ENCODE measurements at places on chromosomes 11 and 22. TPM values are rescaled to one million over a fixed set of nuclear protein-coding genes. Genes with fewer than 3 reads are reported as not detected.
A peak's percentile ranks its signal among the peaks of the same experiment; 100 is the strongest.

RASD2 gene
- 0.16 TPM for total RNA-seq

TMEM218 gene
- 11.6 TPM for total RNA-seq

MAP6 gene
- total RNA-seq = 3.9 TPM

DEPDC7 gene
- total RNA-seq = 4.0 TPM

OR5A2 gene
- total RNA-seq = not detected

- no peaks in the 10 kb centered on the region for H3K4me1 ChIP-seq
- peak; percentile 31 for DNase-seq
- no peak overlapping the region for H3K4me3 ChIP-seq
Measured at GRCh38 chr11:44680982-44681597, 45.7 kb upstream of the TSPAN18 start.

DNA sequence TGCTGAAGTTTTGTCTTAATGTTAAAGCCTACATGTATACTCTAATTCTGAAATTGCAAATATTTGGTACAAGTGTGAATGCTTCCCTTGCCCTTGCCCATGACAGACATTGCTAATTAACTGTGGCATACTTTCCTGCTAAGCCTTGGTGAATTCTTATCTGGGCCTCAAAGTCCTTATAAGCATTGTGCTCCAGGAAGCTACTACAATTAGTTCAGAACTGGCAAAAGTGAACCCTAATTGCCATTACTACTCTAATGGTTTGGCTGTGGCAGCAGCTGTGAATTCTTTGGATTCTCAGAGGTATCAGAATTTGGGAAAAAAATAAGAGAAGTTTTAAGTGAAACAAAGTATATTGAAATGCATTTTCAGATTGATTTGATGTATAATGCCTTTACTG, 24.3 kb downstream of the EMSY start:
- H3K27me3 ChIP-seq = no peaks in the 10 kb centered on the region
- H3K36me3 ChIP-seq = peaks cover 22% of the 10 kb centered on the region
- DNase-seq = no peak
- no peaks in the 10 kb centered on the region for H3K4me1 ChIP-seq
- H3K27ac ChIP-seq = no peak overlapping the region

DNA sequence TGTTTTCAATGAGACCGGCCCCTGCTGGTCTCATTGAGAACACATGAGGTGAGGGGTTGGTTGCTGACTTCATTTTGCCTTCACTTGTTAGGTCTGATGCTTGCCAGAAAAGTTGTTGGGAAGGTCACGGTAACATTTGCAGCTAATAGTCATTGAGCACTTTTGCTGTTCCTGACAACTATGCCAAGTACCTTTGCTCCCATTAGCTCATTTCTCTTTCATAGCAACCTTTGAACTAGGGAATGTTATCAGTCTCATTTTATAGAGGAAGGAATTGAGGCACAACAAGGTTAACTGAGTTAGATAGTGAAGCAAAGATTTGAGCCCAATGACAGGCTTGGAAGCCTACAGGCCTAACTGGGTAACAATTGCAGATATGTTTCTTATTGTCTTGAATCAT, 195.4 kb upstream of the LARGE1 start:
- H3K4me1 ChIP-seq = no peaks in the 10 kb centered on the region
- H3K4me3 ChIP-seq = no peak overlapping the region
- H3K27ac ChIP-seq = no peak overlapping the region
- no peaks in the 10 kb centered on the region for H3K36me3 ChIP-seq
- no peak for DNase-seq
- no peaks in the 10 kb centered on the region for H3K27me3 ChIP-seq

GRCh38 chr11:30956751-30957150, 370.6 kb upstream of the MPPED2 start:
- H3K4me1 ChIP-seq = no peaks in the 10 kb centered on the region
- DNase-seq = no peak
- no peaks in the 10 kb centered on the region for H3K27me3 ChIP-seq

DNA sequence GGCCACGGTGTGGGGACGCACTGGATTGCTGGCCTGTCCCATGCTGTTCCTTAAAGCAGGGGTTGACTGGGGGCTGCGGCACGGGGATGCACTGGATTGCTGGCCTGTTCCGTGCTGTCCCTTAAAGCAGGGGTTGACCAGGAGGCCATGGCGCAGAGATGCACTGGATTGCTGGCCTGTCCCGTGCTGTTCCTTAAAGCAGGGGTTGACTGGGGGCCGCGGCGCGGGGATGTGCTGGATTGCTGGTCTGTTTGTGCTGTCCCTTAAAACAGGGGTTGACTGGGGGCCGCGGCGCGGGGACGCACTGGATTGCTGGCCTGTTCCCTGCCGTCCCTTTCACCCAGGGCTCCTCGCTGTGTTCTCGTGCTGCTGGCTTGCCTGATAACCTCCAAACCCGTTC, 383.4 kb downstream of the TBC1D22A start:
- H3K36me3 ChIP-seq = no peaks in the 10 kb centered on the region
- DNase-seq = no peak
- H3K27ac ChIP-seq = no peak overlapping the region
- H3K4me3 ChIP-seq = no peak overlapping the region

DNA sequence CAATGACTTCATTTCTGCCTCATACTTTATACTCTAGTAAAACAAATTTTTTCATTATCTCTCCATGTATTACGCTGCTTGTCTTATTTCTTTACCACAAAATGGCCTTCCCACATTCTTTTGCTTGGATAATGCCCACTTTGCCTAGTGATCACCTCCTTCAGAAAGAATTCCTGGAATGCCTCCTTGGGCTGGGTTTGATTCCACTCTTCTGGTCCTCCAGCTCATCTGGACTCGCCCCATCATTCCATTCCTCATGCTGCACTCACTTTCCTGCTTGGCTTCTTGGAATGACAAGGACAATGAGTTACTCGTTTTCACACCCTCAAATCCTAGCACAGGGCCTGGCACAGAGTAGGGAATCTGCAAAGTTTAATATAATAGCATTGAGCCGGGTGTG, 475.1 kb upstream of the LARGE1 start:
- no peaks in the 10 kb centered on the region for H3K36me3 ChIP-seq
- no peak overlapping the region for H3K27ac ChIP-seq
- no peaks in the 10 kb centered on the region for H3K27me3 ChIP-seq
- no peak overlapping the region for H3K4me3 ChIP-seq

GRCh38 chr11:10856689-10857458, 979 bp downstream of the ZBED5 start:
- H3K4me1 ChIP-seq = no peaks in the 10 kb centered on the region
- peaks cover 29% of the 10 kb centered on the region for H3K36me3 ChIP-seq
- peak; percentile 27 for DNase-seq
- peak overlapping the region; percentile 98 for H3K27ac ChIP-seq
- H3K27me3 ChIP-seq = no peaks in the 10 kb centered on the region
- H3K4me3 ChIP-seq = peak overlapping the region; percentile 90

- no peak for DNase-seq
- H3K27me3 ChIP-seq = peaks cover 7% of the 10 kb centered on the region
- no peak overlapping the region for H3K4me3 ChIP-seq
- no peak overlapping the region for H3K27ac ChIP-seq
Measured at GRCh38 chr11:73649206-73649605, 2.8 kb downstream of the PLEKHB1 start.
